Myocyte (in vitro differentiated cells): ENCODE measurements at places on chromosomes 11 and 22.

GRCh38 chr22:30262917-30263741 lies 3.5 kb downstream of the OSM start:
- DNase-seq, result peak; percentile 67

GRCh38 chr11:31714840-31715239 lies 96.3 kb downstream of the PAX6 start:
- no peak for DNase-seq

DNA sequence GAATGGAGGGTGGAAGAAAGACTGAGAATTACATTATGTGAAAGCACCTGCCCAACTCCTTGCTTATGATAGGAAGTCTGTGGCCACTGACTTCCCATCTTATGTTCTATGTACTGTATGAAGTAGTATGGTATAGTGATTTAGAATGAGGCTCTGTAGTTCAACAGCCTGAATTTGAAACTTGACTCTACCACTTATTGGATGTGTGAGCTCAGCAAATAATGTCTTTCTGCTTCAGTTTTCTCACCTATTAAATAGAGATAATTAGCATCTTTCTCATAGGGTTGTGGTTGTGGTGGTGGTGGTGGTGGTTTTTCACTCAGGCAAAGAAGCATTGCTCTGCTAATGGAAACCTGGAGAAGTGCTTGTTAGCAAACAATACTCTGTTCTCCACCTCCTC lies 121.6 kb downstream of the PAX6 start:
- DNase-seq, result no peak

DNA sequence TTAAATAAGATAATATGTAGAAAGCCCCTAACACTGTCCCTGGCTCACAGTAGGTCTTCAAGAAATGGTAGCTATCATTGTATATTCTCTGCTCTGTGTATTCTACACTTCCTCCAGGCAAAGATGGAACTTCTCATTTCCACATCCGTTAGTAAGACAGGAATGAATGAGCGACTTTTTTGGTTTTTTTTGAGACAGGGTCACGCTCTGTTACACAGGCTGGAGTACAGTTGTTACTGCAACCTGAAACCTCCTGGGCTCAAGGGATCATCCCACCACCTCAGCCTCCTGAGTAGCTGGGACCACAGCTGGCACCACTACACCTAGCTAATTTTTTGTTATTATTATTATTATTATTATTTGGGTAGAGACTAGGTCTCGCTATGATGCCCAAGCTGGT lies 2.3 kb upstream of the CLPB start:
- DNase-seq, result no peak

DNA sequence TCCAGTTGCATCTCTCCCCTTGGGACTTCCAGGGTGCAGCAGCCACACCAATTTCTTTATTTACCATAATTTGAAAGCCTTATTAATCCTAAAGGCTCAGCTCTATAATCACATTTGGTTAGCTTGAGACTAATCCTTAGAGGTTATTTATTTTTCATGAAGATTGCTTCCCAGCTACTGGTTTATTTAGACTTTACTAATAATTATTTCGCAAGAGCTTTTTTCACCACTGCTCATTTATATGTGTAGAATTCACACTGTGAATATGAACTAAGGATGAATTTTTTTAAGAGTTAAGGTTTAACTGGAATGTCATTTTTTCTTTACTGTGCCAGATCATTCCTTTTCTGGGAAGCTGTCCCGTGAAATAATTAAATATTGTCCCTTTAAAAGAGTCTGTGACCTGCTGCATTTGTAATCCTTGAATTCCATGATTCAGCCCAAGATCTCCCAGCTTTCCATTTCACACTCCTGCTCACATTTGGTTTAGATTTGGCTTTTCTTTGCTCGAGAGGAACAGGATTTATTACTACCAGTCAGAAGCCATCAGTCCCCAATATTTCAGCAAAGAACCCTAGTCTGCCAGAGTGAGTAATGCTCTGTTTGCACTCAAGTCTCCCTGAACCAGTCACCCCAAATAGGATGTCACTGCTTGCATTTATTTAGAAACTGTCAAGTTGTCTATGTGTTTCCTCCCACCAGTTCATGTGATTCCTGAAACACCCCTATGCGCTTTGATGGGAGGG lies 4.4 kb upstream of the CD44 start:
- DNase-seq, result no peak

DNA sequence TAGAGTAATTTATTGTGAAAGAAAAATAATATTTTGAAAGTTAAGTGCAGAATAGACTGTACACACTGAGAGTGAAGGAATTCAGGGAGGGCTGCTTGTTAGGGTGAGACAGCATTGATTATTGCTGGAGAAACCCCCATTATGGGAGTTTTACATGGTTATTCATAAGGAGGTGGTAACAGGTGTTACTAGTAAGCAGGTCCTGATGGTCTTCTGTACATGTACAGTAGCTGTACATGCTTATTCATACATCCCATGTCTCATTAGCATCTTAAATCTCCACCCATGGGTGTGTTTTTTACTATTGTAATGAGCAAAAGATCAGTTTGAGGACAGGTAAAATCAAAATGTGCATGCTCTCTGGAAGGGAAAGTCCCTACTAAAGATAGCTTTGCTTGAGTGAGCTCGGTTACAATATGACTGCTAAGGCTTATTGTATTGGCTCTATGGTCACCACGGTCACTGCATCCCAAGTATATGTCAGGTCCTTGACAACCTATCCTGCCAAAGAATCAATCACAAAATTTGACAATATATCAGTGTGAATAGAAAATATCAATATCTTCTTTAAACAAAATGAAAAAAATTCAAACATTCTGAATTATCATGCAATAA lies 6.2 kb downstream of the KDM4F start:
- no peak for DNase-seq
